ENCODE measurements at places on chromosomes 6 and 20.

DNA sequence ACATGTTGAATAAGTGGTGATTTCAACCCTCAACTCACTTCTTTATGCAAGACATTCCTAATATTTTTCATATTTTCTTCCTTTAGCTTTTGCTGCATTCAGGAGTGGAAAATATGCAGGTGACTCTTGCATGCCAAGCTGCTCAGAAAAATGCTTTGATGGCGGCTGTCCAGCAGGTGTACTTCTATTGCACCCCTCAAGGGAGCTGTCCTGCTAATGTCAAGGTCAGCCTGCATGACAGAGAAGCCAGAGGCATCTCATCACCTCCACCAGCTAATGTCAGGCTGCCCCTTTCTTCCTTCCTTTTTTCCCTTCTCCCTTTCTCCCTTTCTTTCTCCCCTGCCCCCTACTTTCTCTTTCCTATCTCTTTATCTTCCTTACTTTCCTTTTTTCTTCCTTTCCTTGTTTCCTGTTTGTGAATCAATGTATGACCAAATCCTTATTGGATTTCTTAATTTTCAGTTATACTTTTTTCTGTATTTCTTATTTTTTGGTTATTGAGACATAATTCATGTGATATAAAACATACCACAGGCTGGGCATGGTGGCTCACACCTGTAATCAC lies 112.2 kb downstream of the CD164 start:
- DNase-seq: no peak

GRCh38 chr20:5548107-5548506 lies 202.1 kb upstream of the SHLD1 start:
- DNase-seq: no peak

DNA sequence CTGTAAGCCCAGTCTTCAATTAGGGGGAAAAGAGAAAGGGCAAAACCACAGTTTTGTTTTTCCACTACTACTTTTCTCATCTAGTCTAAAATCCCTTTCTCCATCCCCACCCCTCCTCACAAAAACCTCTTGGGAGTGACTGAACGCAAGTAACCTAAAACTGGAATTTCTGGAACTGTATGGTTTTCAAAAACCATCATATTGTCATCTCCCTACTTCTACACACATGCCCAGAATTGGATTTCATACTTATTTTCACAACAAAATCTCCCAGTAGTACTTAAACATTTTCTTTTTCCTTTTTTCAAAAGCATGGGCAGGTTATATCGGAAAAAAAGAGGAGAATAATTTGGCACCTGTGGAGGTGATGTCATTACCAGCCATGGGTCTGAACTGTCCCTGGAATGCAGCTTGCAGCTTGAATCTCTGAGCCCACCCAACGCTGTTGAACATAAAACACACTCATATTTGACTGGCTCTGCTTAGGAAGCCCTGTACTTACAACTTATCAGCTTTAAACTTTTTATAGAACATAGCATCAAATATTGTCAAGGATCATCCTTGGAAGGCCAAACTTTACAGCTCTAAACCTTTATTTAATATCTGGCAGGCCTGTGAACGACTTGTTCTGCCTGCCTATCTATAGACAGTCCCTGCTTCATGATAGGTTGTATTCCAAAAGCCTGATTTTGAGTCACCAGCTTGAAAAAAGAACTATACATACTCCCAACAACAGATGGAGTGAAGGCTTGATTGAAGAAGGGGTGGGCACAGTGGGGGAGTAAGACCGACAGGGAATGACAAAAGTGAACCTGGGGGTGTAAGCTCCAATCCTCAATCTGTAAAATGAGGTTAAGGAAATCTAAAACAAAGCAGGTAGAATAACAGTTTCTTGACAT lies 59.3 kb downstream of the EPB41L2 start:
- no peak for DNase-seq

DNA sequence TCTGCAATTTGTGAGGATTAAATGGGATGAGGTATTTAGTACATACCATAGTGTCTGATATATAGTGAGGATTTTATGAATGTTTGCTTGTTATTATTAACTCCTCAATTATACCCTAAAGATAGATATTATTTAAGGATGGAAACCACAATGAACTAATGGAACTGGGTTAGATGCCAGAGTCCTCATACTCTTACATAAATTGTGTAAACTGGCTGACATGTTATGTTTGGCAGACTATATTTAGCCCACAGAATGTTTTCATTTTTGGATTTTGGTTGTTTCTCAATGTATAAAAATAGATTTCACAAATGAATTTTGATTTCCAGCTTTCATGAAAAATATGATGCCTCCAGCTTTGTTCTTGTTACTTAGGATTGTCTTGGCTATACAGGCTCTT lies 37.6 kb downstream of the HTR1B start:
- no peak for DNase-seq

- DNase-seq: no peak
These were observed 6.1 kb downstream of the GSTA5 start for GRCh38 chr6:52834481-52834880.

DNA sequence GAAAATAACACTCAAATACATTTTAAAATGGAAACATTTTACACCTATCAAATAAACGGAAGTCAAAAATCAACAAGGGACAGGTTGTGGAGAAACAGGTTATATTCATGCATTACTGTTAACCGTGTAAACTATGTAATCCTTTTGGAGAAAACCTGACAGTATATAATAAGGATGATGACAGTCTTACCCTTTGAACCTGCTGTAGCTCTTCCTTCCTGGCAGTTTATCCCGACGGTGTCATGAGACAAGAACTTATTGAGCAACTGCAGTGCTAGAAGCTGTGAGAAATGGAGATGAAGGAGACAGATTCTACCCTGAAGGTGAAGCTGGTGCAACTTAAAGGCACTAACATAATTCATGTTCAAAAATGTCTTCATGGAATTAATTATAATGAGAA lies 76.7 kb downstream of the PLEKHG1 start:
- DNase-seq: no peak

DNA sequence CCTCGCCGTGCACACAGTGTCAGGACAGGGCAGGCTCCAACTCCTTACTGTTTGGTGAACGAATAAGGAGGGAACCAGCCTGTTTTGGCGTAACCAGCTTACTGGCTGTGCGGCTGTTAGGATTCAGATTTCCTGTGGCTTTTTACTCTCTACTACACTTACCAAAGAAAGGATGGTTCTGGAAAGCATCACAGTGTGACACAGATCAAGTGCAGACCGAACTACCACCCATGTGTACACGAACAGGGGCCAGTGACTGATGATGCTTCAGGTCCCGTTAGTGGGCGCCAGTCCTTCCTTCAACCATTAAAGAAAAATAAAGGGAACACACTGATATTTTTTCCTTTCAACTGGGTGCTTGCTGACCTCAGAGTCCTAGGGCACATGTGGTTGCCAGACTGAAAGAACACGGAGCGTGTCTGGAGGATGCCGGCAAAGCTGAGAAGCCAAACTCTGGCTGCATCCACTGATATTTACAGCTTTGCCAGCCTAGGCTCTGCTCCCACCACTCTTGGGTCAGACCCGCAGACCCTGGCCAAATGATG lies 352.3 kb upstream of the AGPAT4 start:
- DNase-seq: no peak

- DNase-seq: no peak
These were observed 45.2 kb downstream of the DZANK1 start for GRCh38 chr20:18421608-18422007.

DNA sequence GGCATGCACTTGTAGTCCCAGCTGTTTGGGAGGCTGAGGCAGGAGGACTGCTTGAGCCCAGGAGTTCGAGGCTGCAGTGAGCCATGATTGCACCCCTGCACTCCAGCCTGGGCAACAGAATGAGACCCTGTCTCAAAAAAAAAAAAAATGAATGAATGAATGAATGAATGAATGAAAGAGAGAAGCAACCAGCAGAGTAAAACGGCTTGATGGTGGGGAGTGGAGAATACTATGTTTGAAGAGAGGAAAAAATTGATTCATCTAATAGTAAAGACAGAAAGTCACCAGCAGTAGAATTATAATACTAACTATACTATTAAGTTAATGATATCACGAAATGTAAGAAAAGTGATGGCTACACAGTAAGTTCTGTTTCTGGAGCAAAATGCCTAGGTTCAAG lies 80.6 kb downstream of the ATP9A start:
- no peak for DNase-seq

- DNase-seq: no peak
These were observed 286.2 kb upstream of the RNF217 start for GRCh38 chr6:124676033-124676432.

DNA sequence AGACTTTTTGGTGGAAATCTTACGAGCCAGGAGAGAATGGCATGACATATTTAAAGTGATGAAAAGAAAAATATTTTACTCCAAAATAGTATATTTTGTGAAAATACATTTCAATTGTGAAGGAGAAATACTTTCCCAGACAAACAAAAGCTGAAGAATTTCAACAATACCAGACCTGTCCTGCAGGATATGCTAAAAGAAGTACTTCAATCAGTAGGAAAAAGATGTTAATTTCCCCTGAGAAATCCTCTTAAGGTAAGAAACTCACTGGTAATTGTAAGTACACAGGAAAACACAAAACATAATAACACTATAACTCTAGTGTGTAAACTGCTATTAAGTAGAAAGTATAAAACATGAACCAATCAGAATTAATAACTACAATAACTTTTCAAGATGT lies 341.8 kb upstream of the GJE1 start:
- no peak for DNase-seq

DNA sequence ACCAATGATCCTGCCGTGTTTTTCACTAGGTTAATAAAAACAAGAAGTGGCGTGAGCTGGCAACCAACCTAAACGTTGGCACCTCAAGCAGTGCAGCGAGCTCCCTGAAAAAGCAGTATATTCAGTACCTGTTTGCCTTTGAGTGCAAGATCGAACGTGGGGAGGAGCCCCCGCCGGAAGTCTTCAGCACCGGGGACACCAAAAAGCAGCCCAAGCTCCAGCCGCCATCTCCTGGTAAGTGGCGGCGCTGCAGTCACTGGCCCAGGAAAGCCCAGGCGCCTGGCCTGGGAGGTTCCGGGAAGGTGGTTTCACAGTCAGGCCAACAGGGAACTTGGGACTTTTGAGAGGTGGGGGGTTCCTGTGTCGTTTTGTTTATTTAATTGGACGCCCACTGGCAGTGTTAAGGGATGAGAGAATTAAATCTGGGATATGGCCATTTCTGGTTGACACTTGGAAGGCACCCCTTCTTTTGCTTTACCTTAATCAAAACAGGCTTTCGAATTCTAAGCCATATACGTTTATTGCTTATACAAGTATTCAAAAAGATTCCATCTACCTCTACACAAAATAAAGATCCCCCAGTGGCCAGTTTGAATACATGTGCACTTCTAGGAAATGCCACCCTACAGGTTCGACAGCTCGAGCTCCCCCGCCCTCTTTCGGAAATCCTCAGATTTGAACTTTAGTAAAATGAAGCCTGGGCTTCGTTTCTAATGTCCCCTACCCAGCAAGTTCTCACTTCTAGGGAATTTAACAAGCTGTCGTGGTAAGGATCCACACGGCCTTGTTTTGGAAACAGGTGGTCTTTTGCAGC lies 138.9 kb downstream of the TMEM242 start:
- peak; percentile 83 for DNase-seq

DNA sequence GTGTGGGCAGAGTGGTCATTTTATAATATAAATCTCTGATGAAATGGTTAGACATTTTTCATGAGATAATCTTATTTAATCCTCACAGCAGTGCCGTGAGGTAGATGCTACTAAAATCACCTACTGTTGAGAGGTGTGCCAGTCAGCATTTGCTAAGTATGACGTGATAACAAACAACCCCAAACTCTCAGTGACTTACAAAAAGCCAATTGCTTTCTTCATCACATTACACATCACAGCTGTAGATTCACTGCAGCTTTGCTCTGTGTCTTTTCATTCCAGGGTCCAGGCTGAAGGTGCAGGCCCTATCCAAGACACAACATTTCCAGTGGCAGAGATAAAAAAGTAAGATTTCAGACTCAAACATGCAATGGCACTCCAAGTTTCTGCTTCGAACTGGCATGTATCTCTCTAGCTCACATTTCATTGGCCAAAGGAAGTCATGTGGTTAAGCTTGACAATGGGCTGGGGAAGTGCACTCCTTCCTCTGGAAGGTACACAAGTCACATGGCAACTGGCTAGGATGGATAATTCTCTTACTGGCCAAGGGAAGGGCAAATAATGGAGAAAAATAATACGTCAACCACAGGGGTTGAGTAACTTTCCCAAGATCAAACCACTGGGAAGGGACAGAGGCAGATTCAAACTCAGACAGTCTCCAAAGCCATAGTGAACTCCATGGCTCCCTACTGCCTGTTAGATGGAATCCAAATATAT lies 69.5 kb upstream of the EPB41L1 start:
- DNase-seq: no peak

GRCh38 chr6:16770701-16771569 lies 9.7 kb upstream of the ATXN1 start:
- peak; percentile 85 for DNase-seq

GRCh38 chr6:28489366-28490204 lies 26.0 kb downstream of the GPX6 start:
- peak; percentile 69 for DNase-seq

GRCh38 chr6:25330796-25331685 lies 51.9 kb downstream of the CARMIL1 start:
- DNase-seq: no peak

DNA sequence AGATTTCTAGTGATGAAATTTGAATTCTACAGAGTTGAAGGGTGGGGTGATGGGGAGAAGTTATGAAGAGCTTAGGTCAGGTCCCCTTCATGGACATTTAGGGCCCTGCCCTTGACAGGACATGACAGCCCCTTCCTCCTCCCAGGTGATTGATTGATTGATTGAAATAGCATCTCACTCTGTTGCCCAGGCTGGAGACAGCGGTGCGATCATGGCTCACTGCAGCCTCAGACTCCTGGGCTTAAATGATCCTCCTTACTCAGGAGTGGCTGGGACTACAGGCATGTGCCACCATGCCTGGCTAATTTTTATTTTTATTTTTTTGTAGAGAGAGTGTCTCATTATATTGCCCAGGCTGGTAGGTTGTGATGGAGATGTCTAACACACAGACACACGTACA lies 174.0 kb upstream of the RNF24 start:
- DNase-seq: no peak

GRCh38 chr6:55009131-55009530 lies 162.6 kb downstream of the FAM83B start:
- DNase-seq: no peak

DNA sequence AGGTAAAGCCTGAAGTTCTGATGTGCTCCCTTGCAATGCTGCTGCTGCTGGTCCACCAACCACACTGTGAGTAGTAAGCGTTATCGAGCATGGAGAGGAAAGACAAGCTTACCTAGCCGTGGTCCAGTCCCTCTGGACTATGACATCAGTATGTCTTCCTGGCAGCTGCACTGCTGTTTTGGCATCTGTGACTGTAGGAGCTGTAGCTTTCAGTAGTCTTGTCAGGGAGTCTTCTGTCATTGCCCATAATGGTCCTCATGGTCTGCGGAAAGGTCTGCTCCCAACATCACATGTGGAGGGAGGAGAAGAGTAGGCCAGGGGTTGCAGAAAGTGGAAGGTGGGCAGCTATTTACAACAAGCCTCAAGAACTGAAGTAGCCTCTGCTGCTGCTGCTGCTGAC lies 26.8 kb upstream of the TMEM217 start:
- no peak for DNase-seq

DNA sequence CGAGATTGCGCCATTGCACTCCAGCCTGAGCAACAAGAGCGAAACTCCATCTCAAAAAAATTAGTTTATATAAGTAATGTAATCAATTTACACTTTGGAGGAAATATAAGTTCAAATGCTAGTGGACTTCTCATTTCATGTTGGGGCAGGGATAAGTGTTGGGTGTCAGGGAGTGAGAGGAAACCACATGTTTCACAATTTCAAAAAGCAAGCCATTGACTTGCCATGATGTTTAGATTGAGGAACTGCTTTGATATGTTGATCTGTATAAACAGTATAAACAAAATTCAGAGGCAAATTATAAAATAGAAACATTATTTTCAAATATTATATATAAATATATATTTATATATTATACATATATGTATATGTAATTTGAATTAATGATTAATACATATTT lies 42.7 kb downstream of the FILIP1 start:
- no peak for DNase-seq
